Omental fat pad (tissue), 4 donors: ENCODE measurements at places on chromosomes 1 and 21.

DNA sequence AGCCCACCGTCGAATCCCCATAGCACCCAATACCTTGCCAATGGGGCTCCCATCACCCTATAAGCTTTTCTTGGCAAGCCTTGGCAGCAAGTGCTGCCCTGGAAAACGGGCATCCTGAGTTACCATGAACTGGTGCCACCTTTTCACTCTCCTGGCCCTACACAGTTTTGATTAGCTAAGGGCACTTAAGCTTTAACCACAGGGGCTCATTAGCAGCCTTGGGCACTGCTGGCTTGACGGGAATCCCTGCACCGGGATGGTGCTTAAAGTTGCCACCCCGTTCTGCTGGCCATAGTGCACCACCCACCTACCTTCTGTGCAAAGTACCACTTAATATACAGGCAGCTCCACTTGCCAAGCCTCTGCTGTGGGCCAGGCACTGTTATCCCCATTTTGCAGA is 13.7 kb downstream of the PARS2 start:
- DNase-seq: no peak

GRCh38 chr1:239025223-239025622 is 361.1 kb upstream of the CHRM3 start:
- no peak for DNase-seq

DNA sequence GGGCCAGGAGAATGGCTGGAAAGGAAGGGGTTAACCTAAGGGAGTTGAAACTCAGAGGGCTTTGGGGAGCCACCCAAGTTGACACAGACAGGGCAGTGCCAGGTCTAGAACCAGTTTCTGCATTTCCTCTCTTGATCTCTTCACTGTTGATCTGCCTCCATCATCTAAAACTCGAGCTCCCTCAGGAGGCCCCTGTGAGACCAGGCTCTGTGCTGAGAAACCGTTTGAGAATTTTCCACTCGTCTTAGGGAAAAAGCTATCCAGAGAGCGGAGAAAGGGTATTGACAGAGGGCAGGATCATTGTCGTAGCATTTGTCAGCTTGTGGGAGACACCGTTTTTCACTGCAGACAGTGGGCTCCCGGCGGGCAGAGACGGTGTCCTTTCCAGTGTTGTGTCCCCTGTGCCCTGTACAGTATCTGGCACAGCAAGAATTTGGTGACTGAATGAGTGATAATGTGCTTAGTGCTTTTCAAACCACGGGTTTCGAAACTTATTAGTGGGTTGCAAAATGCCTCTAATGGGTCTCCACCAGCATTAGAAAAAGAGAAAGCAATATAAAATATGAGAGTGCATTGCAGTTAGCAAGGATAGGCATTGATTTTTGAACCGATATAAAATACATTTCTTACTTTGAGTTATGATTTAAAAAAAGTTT is 31.1 kb downstream of the PROK1 start:
- no peak for DNase-seq

DNA sequence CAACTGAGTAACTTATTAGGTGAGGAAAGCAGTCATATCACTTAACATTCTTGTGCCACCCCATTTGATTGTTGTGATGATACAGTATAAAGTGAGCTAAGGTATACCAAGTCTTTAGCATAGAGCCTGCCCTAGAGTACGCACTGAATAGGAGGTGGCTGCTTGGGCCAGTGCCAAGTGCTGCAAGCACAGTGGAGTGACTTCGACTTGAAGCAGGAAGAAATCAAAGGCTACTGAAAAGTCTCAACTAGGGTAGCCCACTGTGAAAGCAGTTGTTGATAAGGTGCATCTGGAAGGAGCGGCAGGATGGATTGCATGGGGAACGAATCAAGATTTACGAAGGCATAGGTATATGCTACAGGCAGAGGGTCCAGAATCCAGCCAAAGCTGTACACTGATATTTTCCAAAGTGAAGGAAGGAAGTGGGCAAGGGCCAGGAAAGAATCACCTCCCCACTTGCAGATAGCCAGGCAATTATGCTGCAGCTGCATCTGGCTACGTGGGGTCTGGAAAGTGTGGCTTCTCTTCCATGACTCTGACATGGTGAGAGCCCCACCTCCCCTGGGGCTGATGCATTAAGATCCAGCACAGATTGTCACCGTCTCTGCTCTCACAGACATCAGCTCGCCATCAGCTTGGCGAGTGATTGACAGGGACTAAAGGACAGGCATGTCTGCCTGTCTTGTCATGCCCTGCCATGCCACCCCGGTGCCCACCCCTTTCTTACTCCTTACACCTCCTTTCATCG is 287.0 kb upstream of the PLXNA2 start:
- DNase-seq: no peak

DNA sequence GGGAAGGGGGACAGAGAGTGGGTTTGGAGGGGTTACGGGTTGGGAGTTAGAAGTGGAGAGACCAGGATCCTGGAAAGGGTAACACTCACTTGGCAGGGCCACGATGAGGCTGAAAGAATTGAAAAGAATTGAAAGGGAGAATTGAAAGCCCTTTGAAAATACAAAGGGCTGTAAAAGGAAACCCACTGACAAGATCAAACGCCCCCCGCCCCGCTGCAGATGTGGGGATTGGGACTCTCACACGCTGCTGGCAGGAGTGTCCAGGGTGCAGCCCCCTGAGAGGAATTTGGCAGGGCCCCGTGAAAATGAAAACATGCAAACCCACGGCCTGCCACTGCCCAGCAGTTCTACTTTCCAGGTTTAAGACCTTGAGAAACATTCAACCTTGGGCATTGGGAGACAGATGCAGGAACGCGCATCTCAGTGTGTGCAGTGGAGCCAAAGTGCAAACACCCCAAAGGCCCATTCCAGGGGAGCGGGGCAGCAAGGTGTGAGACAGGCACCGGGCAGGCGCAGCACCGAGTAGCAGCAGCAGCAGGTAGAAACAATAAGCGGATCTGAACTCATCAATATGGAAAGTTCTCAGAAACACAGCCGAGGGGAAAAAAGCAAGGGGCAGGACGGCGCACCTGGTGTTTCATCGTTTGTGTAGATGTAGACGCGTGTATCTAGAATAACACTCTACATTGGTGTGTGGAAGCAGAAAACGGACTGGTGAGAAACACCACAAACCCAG is 8.3 kb upstream of the TNFRSF1B start:
- no peak for DNase-seq

DNA sequence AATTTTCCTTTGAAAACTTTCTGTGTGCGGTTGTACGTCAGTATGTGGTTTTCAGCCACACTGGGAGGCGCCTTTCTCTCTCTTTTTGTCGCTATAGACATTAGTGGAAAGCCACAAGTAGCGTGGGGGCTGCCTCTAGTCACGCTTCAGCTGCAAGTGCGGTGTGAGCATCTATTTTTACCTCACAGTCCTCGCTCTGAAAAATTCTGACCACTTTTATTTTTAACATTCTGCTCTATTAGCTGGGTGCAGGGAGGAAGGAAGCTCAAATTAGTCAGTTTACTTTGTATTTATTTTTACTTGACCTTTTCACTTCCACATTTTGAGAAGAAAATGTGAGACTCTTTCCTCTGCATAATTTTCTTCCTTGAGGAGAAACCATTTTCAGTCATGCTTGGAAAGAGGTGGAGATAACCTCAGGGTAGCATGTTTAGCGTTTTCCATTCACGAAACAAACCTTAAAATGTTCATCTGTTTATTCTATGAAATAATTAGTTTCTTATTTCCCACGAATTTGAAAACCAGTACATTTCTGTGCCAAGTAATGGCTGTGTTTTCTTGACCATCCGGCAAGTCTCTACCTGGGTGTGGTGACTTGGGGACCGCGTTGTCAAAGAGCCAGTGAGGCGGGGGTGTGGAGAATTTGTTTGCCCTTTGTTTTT is 35.6 kb downstream of the ADARB1 start:
- no peak for DNase-seq

DNA sequence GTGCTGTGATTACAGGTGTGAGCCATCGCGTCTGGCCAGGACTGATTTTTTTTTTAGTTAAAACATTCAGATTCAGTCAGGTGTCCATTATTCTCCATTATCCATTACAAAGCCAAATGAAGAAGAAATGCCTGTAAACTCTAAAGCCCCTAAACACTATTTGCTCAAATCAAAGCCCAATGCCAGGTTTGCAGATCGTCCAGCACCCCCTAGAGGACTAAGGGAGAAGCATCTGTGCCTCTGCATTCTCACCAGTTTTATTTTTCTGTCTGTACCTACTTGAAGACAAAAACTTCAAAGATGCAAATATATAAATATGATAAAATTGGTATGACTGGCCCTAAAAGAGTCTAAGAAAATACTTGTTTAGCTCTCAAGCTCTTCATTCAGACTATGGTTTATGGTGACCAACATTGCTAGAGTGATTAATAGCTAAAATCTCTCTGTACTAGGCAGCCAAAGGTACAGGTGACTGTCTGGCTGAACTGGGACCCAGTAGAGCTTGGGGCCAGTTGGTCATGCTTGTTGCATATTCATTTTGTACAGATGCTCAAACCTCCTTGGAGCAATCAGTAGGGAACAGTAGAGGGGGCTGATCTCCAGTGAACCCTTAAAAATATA is 138.4 kb downstream of the SYT2 start:
- DNase-seq: no peak

- no peak for DNase-seq
These were observed 408.1 kb upstream of the USP24 start for GRCh38 chr1:55623311-55623710.

DNA sequence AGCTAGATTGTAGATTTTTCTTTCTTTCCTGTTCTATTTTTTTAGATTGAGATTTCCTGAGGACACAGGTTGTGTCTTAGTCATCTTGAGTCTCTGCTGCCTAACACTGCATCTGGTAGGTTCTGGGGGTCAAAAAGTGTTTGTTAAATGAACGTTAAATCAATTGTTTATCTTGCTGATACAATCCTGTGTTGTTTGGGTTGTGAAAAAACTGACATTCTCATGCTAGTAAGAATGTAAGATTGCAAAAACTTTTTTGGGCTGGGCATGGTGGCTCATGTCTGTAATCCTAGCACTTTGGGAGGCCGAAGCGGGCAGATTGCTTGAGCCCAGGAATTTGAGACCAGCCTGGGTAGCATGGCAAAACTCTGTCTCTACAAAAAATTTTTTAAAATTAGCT is 3.4 kb downstream of the CTSK start:
- DNase-seq: no peak

GRCh38 chr1:234709473-234710228 is 99.7 kb upstream of the IRF2BP2 start:
- no peak for DNase-seq

- DNase-seq: no peak
These were observed 18.4 kb upstream of the CLSTN1 start for GRCh38 chr1:9842073-9842711.

DNA sequence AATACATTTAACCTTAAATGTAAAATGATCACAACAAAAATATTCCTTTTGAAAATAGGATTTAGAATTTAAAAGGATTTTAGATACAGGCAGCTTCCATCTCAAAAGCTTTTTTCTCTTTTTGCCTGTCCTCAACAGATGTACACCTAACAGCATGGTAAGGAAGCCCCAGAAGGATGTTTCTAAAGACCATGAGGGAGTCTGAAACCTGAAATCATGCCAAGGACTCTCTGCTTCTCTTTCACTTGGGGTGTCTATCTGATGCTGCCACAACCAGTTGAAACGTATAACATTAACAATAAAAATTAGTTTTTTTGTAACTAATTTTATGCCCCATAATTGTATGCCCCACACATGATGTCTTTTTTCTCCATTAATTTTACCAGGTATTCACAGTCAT is 5.4 kb upstream of the ZNF281 start:
- DNase-seq: no peak

DNA sequence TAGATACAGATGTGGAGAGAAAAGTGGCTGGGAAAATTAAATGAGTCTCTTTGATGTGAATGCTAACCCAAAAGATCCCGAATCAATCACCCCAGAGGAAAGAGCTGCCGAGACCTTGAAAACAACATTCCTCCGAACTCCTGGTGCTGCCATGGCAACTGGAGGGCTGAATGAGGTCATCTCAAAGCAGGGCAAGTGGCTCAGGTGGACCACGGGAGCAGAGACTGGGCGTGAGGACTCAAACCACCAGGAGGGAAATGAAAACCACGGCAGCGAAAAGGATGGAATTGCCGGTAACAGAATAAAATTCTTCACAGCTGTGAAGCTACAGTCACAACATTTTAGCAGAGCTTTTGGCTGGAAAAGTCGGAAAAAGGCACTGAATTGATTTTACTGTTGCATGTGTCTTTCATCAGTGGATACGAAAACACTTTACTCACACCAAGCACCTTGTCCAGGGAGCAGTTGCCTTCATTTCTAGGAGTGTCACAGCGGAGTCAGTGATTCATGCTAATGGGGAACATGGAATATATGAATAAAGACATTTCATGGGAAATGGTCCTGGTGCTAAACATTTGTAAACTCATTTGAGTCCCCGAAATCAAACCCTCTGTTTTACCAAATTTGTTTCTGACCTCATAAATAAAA is 23.2 kb upstream of the BECN2 start:
- DNase-seq: no peak

DNA sequence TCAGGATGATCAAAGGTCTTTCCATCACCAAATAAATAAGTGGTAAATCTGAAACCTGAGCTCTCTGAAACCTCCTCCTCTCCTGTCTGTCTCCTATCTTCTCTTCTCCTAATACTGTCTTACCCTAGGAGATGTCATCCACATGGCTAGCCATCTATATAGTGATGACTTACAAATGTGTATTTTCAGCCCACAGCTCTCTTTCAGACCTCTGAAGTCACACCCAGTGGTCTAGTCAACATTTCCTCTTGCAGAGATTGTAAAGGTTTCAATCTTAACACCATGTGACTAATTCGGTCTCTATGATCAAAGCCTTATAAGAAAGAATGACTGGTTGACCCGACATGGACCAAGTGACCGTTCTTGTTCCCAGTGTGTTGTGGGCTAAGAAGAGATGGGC is 63.1 kb upstream of the DPT start:
- DNase-seq: no peak

GRCh38 chr1:215719552-215719951 is 152.4 kb downstream of the KCTD3 start:
- no peak for DNase-seq

- DNase-seq: no peak
These were observed 280.1 kb downstream of the PTPRC start for GRCh38 chr1:198918920-198919319.

GRCh38 chr1:151885479-151885878 is 23.8 kb downstream of the THEM4 start:
- no peak for DNase-seq

DNA sequence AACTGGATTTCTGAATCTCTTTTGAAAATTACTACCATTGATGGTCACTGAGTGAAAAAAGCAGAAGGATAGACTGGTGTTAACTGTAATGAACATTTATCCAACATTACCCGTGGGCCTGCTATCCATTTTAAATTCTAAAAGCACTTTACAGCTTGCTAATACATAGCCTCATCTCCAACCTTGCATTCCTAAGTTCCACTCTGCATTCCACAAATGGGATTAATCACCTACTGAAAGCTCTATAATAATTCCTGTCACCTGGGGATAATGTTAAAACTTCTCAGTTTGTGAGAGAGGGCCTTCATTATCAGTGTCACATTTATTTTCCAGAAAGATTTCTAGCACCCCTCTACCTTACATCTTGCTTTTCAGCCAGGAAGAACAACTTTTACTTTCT is 38.2 kb downstream of the PTPRC start:
- no peak for DNase-seq

DNA sequence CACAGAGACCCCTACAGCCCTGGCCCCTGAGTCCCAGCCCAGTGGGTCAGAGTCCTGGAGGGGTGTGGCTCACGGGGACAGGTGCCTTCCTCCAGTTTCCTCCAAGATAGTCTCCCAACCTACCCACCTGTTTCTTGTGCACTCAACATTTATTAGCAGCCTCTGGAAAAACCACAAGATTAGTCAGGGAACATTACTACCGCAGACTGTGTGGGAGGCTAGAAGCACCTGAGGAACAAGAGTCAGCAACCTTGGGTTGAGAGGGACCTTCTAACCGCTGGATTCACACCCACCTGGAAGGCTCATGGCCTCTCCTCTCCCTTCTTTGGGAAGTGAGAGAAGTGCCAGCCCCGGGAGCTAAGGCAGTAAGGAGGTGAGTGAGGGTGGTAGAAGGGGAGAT is 22.5 kb upstream of the IKBKE start:
- DNase-seq: no peak
